NCI-H1694 (cell line): ENCODE measurements at places on chromosomes 3 and 15.

- no peak for DNase-seq
Observed at GRCh38 chr15:87628311-87628710, 628.2 kb downstream of the NTRK3 start.

DNA sequence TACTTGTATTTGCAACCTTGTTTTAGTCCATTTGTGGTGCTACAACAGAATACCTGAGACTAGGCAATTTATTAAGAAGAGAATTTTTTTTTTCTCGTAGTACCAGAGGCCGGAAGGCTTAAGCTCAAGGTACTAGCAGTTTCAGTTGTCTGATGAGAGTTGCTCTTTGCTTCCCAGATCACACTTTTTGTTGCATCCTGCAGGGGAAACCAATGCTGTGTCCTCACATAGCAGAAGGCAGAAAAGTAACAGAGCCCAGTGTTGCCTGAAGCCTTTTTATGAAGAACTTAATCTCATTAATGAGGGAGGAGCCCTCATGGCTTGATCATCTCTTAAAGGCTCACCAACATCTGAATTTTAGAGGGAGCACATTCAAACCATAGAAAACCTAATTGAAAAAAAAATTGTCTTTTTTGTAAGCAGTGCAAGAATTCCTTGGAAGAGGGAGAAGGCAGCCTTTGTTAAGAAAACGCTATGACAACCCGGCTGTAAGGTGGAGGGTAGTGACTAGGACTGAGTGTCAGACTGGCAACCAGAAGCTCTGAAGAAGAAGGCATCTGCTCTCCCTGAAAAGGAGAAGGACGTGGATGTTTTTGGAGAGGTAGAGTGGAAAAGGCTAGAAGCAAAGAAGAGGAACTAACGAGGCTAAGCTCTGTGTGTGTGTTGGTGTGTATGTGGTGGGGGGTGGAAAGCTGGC lies 1245.3 kb downstream of the ROBO2 start:
- DNase-seq = no peak

DNA sequence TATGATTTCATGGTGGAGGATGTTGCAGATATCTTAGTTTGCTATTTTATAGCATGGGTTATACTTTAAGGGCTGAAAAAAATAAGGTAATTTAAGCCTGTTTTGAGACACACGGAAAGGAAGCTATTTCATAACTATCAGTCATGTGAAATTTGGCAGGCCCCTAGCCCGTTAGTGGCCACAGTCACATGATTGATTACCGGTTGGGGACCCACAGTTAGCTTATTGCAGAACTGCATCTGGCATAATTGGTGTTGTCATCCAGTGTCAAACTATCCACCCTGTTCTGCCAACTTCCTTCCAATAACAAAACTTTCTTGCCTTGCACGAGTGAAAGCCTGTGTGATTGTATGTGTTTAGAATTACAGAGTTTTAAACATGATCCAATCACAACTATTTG lies 35.2 kb downstream of the FNDC3B start:
- no peak for DNase-seq

DNA sequence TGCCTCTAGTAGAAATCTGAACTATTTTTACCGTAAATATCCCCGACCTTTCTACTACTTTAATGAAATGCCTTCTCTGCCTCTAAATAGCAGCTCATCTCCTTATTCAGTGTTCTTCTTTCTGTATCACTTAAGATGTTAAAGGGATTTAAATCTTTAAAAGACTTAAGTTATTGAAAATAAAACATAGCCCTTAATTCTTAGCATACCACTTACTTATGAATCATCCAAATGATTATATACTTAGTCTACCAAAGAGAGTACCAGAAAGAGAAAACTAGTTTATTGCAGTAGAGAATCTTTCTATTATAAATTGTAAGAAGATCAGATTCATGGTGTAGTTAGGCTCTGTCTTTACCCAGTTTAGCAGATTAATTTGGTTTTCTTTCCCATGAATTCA lies 802.0 kb downstream of the TBL1XR1 start:
- no peak for DNase-seq

DNA sequence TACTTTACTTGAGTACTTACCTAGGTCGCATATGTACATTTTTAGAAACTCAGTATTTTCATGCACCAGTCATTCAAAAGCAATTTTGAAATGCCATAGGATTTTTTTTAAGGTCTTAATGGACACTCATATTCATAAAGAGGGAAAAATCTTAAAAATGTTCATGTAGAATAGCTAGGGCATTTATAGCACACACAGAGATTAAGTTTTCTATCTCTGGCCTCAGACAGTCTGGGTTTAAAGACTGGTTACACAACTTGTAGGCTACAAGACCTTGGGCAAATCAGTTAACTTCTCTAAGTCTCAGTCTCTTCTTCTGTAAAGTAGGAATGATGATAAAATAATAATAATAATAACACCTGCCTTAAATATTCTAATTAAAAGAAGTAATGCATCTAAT lies 48.5 kb upstream of the UBP1 start:
- DNase-seq = no peak

DNA sequence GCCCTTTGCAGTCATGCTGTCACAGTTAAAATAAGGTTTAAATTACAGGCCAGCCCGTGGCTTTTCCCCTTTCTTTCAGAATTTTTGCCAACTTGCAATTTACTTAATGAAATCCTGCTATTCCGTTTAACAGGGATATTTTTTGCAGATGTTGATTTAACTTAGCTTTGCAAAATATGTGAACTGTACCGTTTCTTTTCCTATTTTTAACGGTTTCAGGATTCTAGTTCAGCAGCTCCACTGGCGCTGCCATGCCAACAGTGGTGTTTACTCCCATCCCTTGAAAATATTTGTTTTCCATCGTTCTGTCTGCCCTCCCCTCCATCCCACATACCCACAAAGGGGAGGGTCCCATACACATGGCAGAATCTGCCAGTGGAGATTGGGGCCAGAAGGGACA lies 54.3 kb downstream of the SMAD6 start:
- no peak for DNase-seq

- no peak for DNase-seq
Observed at GRCh38 chr15:39573287-39573686, 7.6 kb upstream of the THBS1 start.

DNA sequence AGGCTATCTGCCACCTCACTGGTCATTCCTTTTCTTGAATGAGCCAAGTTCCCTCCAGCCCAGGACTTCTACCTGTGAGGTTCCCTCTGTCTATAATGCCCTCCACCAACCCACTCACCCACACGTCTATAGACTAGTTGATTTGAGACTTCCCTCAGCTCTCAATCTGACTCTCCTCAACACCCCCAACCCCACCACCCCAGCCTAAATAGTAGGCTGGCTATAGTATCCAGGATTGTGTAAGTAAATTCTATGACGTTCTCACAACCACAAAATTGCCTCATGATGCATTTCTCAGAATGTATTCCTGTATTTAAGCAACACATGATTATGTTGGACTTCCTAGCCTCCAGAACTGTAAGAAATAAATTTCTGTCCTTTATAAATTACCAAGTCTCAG lies 2.2 kb downstream of the PLSCR1 start:
- DNase-seq = no peak
